Transverse colon (tissue), 4 donors: ENCODE measurements at places on chromosomes 2 and 18. TPM values are rescaled to one million over a fixed set of nuclear protein-coding genes. Genes with fewer than 3 reads are reported as not detected.

DNA sequence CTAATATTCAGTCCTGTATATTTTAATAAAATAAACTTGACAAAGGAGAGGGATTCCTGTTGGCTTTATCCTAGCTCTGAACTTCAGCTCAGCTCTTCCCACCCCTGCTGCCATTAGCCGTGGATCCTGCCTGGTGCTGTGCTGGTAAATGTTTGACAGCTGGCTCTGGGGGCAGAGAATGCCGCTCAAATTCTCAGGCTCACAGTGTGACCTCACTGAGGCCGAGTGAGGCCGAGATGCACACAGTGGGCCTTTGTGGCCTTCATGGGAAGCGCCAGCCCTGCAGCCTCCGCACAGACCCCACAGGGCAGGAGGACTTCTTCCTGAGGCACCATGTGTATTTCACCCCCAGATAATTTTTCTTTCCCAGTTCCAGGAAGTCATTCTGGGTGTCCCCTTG is 16.5 kb upstream of the FAHD2A start:
- H3K4me1 ChIP-seq: peaks cover 33% of the 10 kb centered on the region
- H3K27ac ChIP-seq: no peak overlapping the region
- no peak for DNase-seq
- H3K27me3 ChIP-seq: no peaks in the 10 kb centered on the region

DNA sequence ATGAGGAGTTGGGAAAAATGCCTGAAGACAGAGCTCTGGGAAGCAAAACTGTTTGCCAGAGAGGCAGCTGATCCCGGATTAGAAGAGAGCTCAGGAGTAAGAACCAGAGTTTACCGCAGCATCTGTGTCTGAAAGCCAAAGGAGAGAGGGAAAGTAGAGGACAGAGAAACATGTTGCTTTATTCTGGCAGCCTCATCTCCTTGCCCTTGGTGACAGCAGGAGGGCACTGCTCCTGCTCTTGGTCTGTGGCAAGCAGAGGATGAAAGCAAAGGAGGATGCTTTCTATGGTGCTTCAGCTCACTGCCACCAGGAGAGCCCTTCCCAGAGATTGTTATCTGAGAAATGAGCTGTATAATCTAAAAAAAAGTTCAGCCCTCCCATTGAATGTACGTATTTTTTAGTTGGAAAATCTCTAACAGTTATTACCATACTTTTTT is 7.7 kb downstream of the SLC1A4 start:
- H3K36me3 ChIP-seq: no peaks in the 10 kb centered on the region
- H3K4me1 ChIP-seq: no peaks in the 10 kb centered on the region
- no peak overlapping the region for H3K4me3 ChIP-seq

GRCh38 chr18:2906704-2907549 is 60.1 kb downstream of the EMILIN2 start:
- no peaks in the 10 kb centered on the region for H3K27me3 ChIP-seq
- no peaks in the 10 kb centered on the region for H3K36me3 ChIP-seq
- H3K4me1 ChIP-seq: peaks cover 30% of the 10 kb centered on the region
- peak; percentile 70 for DNase-seq
- peak overlapping the region; percentile 73 for H3K27ac ChIP-seq

GRCh38 chr2:38095996-38096861 is 20.3 kb upstream of the CYP1B1 start:
- DNase-seq: no peak
- peaks cover 6% of the 10 kb centered on the region for H3K27me3 ChIP-seq
- H3K4me1 ChIP-seq: peaks cover 4% of the 10 kb centered on the region
- no peak overlapping the region for H3K27ac ChIP-seq

DNA sequence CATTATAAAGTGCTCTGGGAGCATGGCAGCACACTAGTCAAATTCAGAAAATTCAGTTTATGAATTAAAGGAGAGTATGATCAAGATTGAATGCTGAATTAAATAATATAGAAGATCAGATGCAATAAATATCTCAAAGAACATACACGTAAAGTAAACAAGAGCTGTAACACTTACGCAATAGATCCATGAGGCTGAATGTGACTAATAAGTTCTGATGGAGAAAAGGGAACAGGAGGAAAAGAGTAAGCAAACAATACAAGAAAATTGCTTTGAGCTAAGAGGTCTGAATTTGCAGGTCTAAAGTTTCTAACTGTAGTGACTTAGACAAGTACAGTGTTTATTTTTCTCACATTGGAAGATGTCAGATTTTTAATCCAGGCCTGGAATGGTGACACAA is 646.7 kb upstream of the ZNF804A start:
- no peaks in the 10 kb centered on the region for H3K27me3 ChIP-seq
- no peaks in the 10 kb centered on the region for H3K36me3 ChIP-seq
- H3K4me1 ChIP-seq: no peaks in the 10 kb centered on the region
- H3K4me3 ChIP-seq: no peak overlapping the region
- H3K27ac ChIP-seq: no peak overlapping the region

DNA sequence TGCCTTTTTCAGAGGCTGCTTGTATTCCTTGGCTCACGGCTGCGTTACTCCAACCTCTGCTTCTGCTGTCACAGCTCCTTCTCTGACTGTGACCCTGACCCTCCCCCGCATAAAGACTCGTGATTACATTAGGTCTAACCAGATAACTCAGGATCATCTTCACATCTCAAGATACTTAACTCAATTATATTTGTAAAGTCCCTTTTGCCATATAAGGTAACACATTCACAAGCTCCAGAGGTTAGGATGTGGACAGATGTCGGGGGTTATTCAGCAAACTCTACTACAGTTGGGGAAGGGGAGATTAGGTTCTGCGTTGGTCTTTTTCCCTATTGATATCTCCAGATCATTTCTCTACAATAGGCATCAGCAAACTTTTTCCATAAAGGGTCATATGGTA is 76.9 kb downstream of the EVA1A start:
- no peak overlapping the region for H3K27ac ChIP-seq
- H3K4me1 ChIP-seq: no peaks in the 10 kb centered on the region
- H3K27me3 ChIP-seq: no peaks in the 10 kb centered on the region

- H3K4me1 ChIP-seq: peaks cover 4% of the 10 kb centered on the region
- H3K36me3 ChIP-seq: no peaks in the 10 kb centered on the region
- no peak overlapping the region for H3K4me3 ChIP-seq
- no peaks in the 10 kb centered on the region for H3K27me3 ChIP-seq
- peak; percentile 66 for DNase-seq
Observed at GRCh38 chr18:44325903-44326635, 354.6 kb upstream of the SETBP1 start.

- peaks cover 5% of the 10 kb centered on the region for H3K27me3 ChIP-seq
- H3K4me3 ChIP-seq: peak within 1 kb of the TSS; percentile 56
- H3K4me1 ChIP-seq: peaks cover 4% of the 10 kb centered on the region
Observed at GRCh38 chr18:6729247-6730091, at the start of gene ARHGAP28. Gene ARHGAP28 (plus strand): TSS chr18:6729716. CDS start chr18:6729822, 106 bp downstream.

- no peak overlapping the region for H3K4me3 ChIP-seq
- no peaks in the 10 kb centered on the region for H3K27me3 ChIP-seq
- no peak for DNase-seq
- no peaks in the 10 kb centered on the region for H3K4me1 ChIP-seq
- no peaks in the 10 kb centered on the region for H3K36me3 ChIP-seq
Observed at GRCh38 chr2:76851000-76851399, 671.2 kb downstream of the LRRTM4 start.

GRCh38 chr2:64792995-64793639 is 139.4 kb upstream of the SERTAD2 start:
- no peaks in the 10 kb centered on the region for H3K36me3 ChIP-seq
- H3K4me1 ChIP-seq: no peaks in the 10 kb centered on the region
- no peaks in the 10 kb centered on the region for H3K27me3 ChIP-seq
- no peak for DNase-seq

DNA sequence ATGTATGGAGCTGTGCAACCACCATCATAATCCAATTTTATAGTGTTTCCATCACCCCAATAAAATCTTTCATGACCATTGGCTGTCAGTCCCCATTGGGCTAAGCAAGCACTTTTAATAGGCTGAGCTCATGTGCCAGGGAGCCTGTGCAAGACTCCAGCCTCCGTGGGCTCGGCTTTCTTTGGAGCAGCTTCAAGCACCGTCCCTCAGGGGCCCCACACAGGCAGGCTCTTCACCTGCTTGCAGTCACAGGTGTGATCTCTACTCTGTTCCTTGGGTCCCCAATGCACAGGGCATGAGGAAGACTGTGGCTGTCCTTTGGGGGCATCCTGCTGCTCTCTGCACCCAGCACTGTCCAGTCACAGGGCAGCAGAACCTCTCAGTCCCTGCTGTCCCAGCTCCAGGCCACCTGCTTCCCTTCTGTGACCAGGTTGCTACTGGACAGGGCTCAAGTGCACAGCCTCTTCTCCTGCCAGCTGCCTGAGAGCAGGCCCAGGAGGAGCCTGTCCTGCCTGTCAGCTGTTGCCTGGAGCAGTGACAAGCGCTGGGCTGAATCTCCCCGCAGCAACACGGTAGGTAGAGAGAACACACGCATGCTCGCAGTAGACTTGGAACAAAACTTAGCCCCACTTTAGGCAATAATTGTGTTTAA is 40.7 kb upstream of the TMEM131 start:
- no peak for DNase-seq
- no peaks in the 10 kb centered on the region for H3K27me3 ChIP-seq
- peak overlapping the region; percentile 5 for H3K27ac ChIP-seq
- peaks cover 53% of the 10 kb centered on the region for H3K4me1 ChIP-seq

- no peaks in the 10 kb centered on the region for H3K27me3 ChIP-seq
- no peaks in the 10 kb centered on the region for H3K36me3 ChIP-seq
- no peak overlapping the region for H3K4me3 ChIP-seq
- H3K4me1 ChIP-seq: no peaks in the 10 kb centered on the region
- DNase-seq: no peak
Observed at GRCh38 chr2:56475191-56475590, 291.4 kb downstream of the CCDC85A start.

GRCh38 chr2:219954331-219954730 is 326.9 kb downstream of the SLC4A3 start:
- H3K4me3 ChIP-seq: no peak overlapping the region
- H3K4me1 ChIP-seq: no peaks in the 10 kb centered on the region
- no peak for DNase-seq
- H3K27me3 ChIP-seq: no peaks in the 10 kb centered on the region

DNA sequence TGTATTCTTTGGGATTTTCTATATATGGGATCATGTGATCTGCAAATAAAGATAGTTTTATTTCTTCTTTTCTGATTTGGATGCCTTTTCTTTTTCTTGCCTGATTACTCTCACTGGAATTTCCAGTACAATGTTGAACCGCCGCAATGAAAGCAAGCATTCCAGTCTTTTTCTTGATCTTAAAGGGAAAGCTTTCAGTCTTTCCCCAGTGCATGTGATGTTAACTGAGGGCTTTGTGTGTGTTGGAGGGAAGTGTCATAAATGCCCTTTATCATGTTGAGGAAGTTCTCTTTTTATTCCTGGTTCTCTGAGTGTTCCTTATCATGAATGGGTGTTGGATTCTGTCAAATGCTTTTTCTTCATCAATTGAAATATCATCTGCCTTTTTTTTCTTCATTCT is 16.9 kb upstream of the CYBRD1 start:
- no peaks in the 10 kb centered on the region for H3K27me3 ChIP-seq
- H3K4me1 ChIP-seq: no peaks in the 10 kb centered on the region
- H3K27ac ChIP-seq: no peak overlapping the region
- H3K36me3 ChIP-seq: no peaks in the 10 kb centered on the region
- DNase-seq: no peak
- H3K4me3 ChIP-seq: no peak overlapping the region

DNA sequence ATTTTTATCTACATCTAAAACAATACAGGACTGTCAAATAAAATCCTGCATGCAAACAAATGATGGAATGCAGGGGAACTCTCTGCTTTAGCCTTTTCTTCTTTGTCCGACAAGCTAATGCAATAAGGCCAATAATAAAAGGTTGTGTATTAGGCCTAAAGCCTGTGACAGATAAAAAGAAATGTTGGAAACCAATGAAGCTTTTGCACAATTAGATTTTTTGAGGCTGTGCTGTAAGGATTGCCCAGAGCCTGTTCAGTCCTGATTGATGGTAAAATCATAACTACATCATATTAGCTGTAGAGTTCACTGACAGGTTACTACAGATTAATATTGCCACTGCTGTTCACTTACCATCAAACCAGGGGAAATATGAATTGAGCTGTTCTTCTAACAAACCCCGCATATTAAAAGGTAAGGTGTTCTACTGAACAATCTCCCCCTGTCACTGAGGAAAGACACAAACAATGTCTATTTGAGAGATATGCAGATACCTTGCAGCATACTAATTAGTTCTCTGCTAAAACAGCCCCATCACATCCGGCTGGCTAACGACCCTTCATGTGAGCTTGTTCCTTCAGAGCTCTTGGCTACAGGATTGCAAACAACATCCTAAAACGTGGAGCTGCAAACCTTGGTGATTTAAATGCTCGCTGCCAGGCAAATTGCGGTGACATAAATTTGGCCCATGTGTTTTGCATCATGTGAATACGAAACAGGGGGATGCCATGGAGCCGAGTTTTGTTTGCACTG is 305.4 kb downstream of the MTX2 start:
- no peak overlapping the region for H3K27ac ChIP-seq
- no peak for DNase-seq
- H3K4me1 ChIP-seq: peaks cover 5% of the 10 kb centered on the region
- H3K27me3 ChIP-seq: no peaks in the 10 kb centered on the region
- no peak overlapping the region for H3K4me3 ChIP-seq

- DNase-seq: no peak
- no peak overlapping the region for H3K27ac ChIP-seq
- peaks cover 9% of the 10 kb centered on the region for H3K36me3 ChIP-seq
- H3K4me1 ChIP-seq: no peaks in the 10 kb centered on the region
- H3K27me3 ChIP-seq: no peaks in the 10 kb centered on the region
- H3K4me3 ChIP-seq: no peak overlapping the region
Observed at GRCh38 chr2:127605691-127606263, 40.2 kb upstream of the GPR17 start.

- peaks cover 98% of the 10 kb centered on the region for H3K27me3 ChIP-seq
- DNase-seq: peak; percentile 91
Observed at GRCh38 chr18:22169011-22169888, at the start of gene GATA6. Gene GATA6 (plus strand): TSS chr18:22169589. CDS start chr18:22171145, 1,556 bp downstream.

- no peak overlapping the region for H3K27ac ChIP-seq
- H3K27me3 ChIP-seq: no peaks in the 10 kb centered on the region
- no peak for DNase-seq
- H3K4me1 ChIP-seq: no peaks in the 10 kb centered on the region
Observed at GRCh38 chr2:142307616-142308115, 176.8 kb upstream of the LRP1B start.

DNA sequence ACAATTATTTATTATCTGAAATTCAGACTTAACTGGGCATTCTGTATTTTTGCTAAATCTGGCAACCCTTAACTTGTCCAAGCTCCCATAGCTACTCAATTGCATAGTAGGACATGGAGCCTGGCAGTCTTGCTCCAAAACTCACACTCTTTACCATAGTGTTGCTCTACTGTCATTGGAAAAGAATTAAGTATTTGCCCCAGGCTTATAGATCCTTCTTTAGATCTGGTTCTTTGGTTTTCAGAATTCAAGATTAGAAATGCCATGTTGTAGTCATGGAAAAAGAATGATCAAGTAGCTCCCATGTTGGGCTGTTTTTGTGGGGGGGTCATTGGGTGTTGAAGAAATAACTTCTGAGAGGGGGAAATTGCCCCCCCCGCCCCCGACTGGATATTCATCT is 240.9 kb downstream of the WDPCP start:
- no peaks in the 10 kb centered on the region for H3K4me1 ChIP-seq
- H3K27me3 ChIP-seq: no peaks in the 10 kb centered on the region
- no peak overlapping the region for H3K27ac ChIP-seq
- DNase-seq: no peak
- H3K4me3 ChIP-seq: no peak overlapping the region

- no peak overlapping the region for H3K27ac ChIP-seq
- no peaks in the 10 kb centered on the region for H3K36me3 ChIP-seq
- no peaks in the 10 kb centered on the region for H3K27me3 ChIP-seq
- DNase-seq: no peak
- H3K4me1 ChIP-seq: no peaks in the 10 kb centered on the region
Observed at GRCh38 chr2:132815516-132815915, 145.5 kb upstream of the LYPD1 start.

The DLX1 gene
- total RNA-seq: not detected

The ERFE gene
- not detected for total RNA-seq

The PROKR1 gene
- not detected for total RNA-seq

The ERBB4 gene
- 0.16 TPM for total RNA-seq

The NRP2 gene
- total RNA-seq: 35.1 TPM

The CAPN14 gene
- 0.14 TPM for total RNA-seq

The ALLC gene
- total RNA-seq: not detected

The ELMOD3 gene
- 37.8 TPM for total RNA-seq
